ENCODE measurements at places on chromosomes 12 and 14. TPM values are rescaled to one million over a fixed set of nuclear protein-coding genes. Genes with fewer than 3 reads are reported as not detected.

Gene OSGEP
- total RNA-seq: 39.0 TPM

GRCh38 chr12:109497675-109498074 is 20.2 kb downstream of the UBE3B start:
- no peaks in the 10 kb centered on the region for H3K4me1 ChIP-seq
- no peak overlapping the region for H3K4me3 ChIP-seq
- DNase-seq: no peak
- H3K27ac ChIP-seq: no peak overlapping the region
- peaks cover 57% of the 10 kb centered on the region for H3K36me3 ChIP-seq

Gene GPR132
- total RNA-seq: 1.2 TPM

- H3K36me3 ChIP-seq: no peaks in the 10 kb centered on the region
- no peak overlapping the region for H3K4me3 ChIP-seq
- no peak overlapping the region for H3K27ac ChIP-seq
- no peak for DNase-seq
- no peaks in the 10 kb centered on the region for H3K27me3 ChIP-seq
These were observed 187.3 kb downstream of the CAND1 start for GRCh38 chr12:67456431-67456901.

- no peaks in the 10 kb centered on the region for H3K4me1 ChIP-seq
- H3K27me3 ChIP-seq: no peaks in the 10 kb centered on the region
- H3K27ac ChIP-seq: no peak overlapping the region
- H3K36me3 ChIP-seq: no peaks in the 10 kb centered on the region
- H3K4me3 ChIP-seq: no peak overlapping the region
These were observed 60.3 kb downstream of the KLRG1 start for GRCh38 chr12:9049520-9050133.

- no peak overlapping the region for H3K27ac ChIP-seq
- DNase-seq: no peak
- no peaks in the 10 kb centered on the region for H3K36me3 ChIP-seq
- H3K4me3 ChIP-seq: no peak overlapping the region
- no peaks in the 10 kb centered on the region for H3K27me3 ChIP-seq
These were observed 6.7 kb upstream of the SLC10A1 start for GRCh38 chr14:69803753-69804152.

DNA sequence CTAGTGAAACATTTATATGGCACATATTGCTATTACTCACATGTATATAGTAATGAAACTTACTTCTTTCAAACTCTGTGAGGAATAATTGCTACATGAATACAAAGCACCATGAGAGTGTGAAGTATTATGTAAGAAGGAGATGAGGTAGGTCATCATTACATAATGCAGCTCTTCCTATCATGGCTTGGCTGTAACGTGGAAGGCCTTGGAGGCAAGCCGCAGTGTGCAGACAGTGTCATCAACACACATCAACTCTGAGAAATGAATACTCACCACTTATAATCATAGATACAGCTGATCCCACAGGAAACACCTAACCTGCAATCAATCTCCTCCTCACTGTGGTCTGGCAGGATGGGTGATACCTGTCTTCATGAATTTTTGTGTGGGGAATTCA is 49.9 kb upstream of the CCDC91 start:
- DNase-seq: no peak
- H3K36me3 ChIP-seq: no peaks in the 10 kb centered on the region
- no peak overlapping the region for H3K4me3 ChIP-seq
- no peaks in the 10 kb centered on the region for H3K4me1 ChIP-seq
- H3K27ac ChIP-seq: no peak overlapping the region
- H3K27me3 ChIP-seq: no peaks in the 10 kb centered on the region

- no peak overlapping the region for H3K4me3 ChIP-seq
- H3K27me3 ChIP-seq: peaks cover 6% of the 10 kb centered on the region
- no peaks in the 10 kb centered on the region for H3K4me1 ChIP-seq
- H3K27ac ChIP-seq: no peak overlapping the region
These were observed 68.2 kb upstream of the SLC24A4 start for GRCh38 chr14:92254786-92255185.

Gene FGD4
- total RNA-seq: 6.8 TPM

GRCh38 chr14:54730156-54730961 is 163.4 kb downstream of the SAMD4A start:
- no peaks in the 10 kb centered on the region for H3K36me3 ChIP-seq
- H3K27ac ChIP-seq: peak overlapping the region; percentile 67
- no peak overlapping the region for H3K4me3 ChIP-seq
- no peak for DNase-seq
- H3K4me1 ChIP-seq: no peaks in the 10 kb centered on the region

DNA sequence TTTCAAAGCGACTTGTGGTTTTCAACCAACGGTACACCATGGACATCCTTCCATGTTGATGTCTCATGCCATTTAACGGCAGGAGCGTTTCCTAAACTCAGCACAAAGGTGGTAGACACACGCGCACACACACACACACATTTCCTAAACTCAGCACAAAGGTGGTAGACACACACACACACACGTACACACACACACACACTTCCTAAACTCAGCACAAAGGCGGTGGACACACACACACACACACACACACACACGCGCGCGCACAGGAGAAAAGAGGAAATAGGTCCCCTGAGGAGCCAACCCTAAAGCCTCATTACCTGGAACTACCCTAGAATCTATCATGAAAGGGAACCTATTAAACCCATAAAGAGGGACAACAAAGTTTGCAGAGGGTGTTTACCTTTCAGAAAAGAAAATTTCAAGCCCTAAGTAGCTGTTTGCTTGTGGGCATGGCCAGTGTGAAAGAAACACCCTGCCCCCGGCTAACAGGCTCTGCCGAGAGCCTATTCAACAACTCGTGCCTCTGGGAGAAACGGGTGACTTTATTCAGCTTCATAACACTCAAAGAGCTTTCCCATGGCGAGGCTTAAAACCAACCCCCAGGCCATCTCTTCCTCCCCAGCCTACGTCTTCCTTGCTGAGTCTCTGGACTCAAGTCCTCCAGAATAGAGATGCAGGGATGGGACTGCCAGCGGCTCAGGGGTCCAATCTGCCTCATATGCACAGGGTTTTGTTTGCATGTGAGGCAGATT is 31.8 kb downstream of the SLC8B1 start:
- no peak overlapping the region for H3K4me3 ChIP-seq
- peaks cover 2% of the 10 kb centered on the region for H3K4me1 ChIP-seq
- no peaks in the 10 kb centered on the region for H3K27me3 ChIP-seq
- no peak for DNase-seq
- no peak overlapping the region for H3K27ac ChIP-seq
- peaks cover 9% of the 10 kb centered on the region for H3K36me3 ChIP-seq

DNA sequence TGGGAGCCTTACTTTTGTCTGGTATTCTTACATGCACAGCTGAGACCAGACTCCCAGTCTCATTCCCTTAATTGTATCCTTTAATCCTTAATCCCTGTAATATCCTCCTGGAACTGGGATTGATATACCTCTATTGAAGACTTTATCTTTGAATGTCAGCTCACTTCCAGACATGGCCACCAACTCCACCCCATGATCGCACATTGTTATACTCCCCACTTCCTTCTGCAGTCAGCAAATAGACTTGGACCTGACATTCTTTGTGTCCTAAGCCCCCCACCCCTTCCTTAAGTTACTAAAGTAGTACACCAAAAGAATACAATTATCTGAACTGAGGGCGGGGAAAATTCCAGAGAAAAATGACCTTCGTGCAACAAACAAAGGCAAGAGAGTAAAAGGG is 8.6 kb upstream of the OSBPL8 start:
- no peak for DNase-seq
- H3K4me1 ChIP-seq: no peaks in the 10 kb centered on the region
- no peaks in the 10 kb centered on the region for H3K27me3 ChIP-seq
- no peak overlapping the region for H3K4me3 ChIP-seq
- H3K36me3 ChIP-seq: no peaks in the 10 kb centered on the region
- no peak overlapping the region for H3K27ac ChIP-seq

DNA sequence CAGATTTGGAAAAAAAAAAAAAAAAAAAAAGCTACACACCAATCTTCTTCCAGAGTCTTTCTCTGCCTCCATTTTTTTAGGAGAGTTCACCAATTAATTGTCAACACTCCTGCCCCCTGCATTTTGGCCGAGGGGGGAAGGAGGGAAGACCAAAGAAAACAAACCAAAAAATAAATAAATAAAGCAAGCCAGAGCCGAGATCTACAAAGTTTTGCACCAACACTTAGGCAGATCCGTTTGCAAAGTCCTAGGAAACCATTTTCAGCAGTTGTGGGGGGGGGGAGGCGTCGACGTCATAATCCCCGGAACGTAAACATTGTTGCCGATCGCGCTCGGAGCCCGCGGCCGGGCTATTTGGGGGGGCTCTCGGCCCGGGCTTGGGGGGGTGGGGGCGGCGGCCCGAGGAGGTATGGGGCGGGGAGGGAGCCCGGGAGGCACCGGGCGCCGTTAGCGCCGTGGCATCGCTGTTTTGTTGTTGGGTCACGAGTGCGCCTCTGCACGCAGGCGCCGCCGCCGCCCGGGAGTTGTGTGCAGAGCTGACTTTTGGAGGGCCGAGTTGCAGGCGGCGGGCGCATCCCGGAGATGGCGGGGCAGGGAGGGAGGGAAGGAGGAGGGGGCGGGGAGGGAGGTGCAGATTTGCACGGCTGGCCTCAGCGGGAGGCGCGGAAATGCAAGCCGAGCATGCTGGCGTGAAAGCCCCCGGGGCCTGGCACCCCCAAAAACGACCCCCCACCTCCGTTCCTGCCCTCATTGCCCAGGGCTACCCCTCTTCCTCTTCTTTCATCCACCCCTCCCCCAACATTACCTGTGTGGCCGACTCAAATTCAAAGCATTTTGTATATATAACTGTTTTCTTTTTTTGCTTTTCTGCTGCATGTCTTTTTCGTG is 598 bp downstream of the KDM2B start:
- peaks cover 20% of the 10 kb centered on the region for H3K4me1 ChIP-seq
- no peaks in the 10 kb centered on the region for H3K36me3 ChIP-seq
- peak overlapping the region; percentile 77 for H3K27ac ChIP-seq
- DNase-seq: peak; percentile 69
- peak overlapping the region; percentile 85 for H3K4me3 ChIP-seq

DNA sequence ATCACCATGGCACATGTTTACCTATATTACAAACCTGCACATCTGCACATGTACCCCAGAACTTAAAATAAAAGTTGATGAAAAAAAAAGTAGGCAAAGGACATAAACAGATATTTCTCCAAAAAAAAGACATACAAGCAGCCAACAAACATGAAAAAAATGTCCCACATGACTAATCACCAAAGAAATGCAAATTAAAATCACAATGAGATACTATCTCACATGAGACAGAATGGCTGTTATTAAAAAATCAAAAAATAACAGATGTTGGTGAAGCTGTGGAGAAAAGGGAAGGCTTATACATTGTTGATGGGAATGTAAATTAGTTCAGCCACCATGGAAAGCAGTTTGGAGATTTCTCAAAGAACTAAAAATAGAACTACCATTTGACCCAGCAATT is 68.0 kb upstream of the FAR2 start:
- H3K4me3 ChIP-seq: no peak overlapping the region
- H3K4me1 ChIP-seq: no peaks in the 10 kb centered on the region
- no peaks in the 10 kb centered on the region for H3K27me3 ChIP-seq
- no peak for DNase-seq
- H3K27ac ChIP-seq: no peak overlapping the region

Gene PTCSC3
- not detected for total RNA-seq

DNA sequence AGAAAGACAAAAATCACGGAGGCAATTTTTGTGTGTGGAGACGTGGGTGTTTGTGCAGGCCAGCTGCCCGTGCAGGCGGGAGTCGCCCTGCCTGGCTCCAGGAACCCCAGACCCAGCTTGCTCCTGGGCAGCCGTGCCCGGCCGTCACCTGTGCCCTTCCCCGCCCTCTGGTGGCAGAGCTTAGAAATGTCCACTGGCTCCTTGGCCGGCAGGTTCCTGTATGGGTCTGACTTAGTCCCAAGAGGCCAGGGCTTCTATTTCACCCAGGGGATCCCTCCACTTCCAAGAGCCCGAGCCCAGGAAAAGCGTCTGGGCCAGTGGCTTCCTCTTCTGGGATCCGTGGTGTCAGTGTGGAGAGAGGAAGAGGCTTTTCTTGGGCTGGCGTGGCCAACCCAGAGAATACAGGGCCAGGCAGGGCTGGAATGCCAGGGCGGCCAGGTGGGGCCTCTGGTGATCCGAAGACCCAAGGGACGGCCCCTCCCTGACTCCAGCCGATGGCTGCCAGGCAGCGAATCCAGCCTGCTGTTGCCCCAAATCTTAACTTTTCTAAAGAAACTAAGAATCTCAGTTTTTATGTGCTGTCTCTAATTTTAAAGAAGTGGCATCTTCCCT is 120.9 kb downstream of the TMEM132C start:
- H3K4me3 ChIP-seq: no peak overlapping the region
- no peaks in the 10 kb centered on the region for H3K4me1 ChIP-seq
- no peaks in the 10 kb centered on the region for H3K27me3 ChIP-seq
- DNase-seq: peak; percentile 36
- H3K27ac ChIP-seq: no peak overlapping the region

GRCh38 chr12:40870981-40871380 is 178.7 kb downstream of the CNTN1 start:
- no peaks in the 10 kb centered on the region for H3K27me3 ChIP-seq
- no peak overlapping the region for H3K4me3 ChIP-seq
- H3K36me3 ChIP-seq: no peaks in the 10 kb centered on the region
- H3K4me1 ChIP-seq: no peaks in the 10 kb centered on the region
- no peak for DNase-seq

Gene IL31
- not detected for total RNA-seq

GRCh38 chr12:75177997-75178396 is 31.6 kb downstream of the KCNC2 start:
- no peak for DNase-seq
- H3K36me3 ChIP-seq: no peaks in the 10 kb centered on the region
- no peak overlapping the region for H3K4me3 ChIP-seq
- H3K27me3 ChIP-seq: peaks cover 2% of the 10 kb centered on the region
- H3K4me1 ChIP-seq: no peaks in the 10 kb centered on the region
- H3K27ac ChIP-seq: no peak overlapping the region

GRCh38 chr12:93753838-93754429 is 76.8 kb downstream of the CRADD start:
- H3K36me3 ChIP-seq: no peaks in the 10 kb centered on the region
- H3K4me3 ChIP-seq: no peak overlapping the region
- peaks cover 23% of the 10 kb centered on the region for H3K4me1 ChIP-seq
- no peak overlapping the region for H3K27ac ChIP-seq
- no peaks in the 10 kb centered on the region for H3K27me3 ChIP-seq

DNA sequence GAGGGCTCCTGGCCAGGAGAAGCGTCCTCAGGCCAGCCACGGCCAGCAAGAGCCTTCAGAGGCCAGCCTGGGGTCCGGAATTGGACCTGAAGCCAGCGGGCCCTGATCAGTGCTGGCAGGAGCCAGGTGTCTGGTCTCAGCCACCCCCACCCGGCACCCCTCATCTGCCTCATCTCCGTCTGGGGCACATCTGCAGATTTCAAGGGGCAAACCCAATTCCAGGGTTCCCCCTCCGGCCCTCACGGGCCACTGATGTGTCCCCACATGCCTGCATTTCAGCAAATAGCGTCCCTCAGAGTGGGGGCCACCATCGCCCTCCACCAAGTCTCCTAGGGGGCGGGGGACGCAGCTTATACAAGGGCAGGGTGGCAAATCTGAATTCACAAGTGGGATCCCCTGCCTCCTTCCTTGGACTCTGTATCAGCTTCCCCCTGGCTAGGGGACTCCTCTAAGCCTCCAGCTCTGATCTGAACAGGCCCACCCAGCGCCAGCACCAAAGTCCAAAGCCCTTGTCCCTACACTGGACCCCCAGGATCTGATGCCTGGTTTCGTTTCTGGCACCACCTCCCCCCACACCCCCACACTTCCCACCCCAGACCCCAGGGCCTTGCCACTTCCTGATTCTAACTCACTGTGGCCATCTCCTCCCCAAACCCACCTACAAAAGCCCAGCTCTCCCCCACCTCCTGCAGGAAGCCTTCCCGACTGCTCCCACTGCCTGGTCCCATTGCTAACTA is 10.1 kb downstream of the TMEM179 start:
- H3K27ac ChIP-seq: no peak overlapping the region
- no peaks in the 10 kb centered on the region for H3K4me1 ChIP-seq
- no peak overlapping the region for H3K4me3 ChIP-seq
- H3K27me3 ChIP-seq: no peaks in the 10 kb centered on the region
- H3K36me3 ChIP-seq: no peaks in the 10 kb centered on the region
- no peak for DNase-seq

Gene DENND5B
- total RNA-seq: 12.5 TPM

Gene OAS1
- total RNA-seq: 20.5 TPM

Gene ITGB7
- 1.8 TPM for total RNA-seq

Data from liver (tissue), 10 donors.